ENCODE measurements at places on chromosomes 5 and 9.

DNA sequence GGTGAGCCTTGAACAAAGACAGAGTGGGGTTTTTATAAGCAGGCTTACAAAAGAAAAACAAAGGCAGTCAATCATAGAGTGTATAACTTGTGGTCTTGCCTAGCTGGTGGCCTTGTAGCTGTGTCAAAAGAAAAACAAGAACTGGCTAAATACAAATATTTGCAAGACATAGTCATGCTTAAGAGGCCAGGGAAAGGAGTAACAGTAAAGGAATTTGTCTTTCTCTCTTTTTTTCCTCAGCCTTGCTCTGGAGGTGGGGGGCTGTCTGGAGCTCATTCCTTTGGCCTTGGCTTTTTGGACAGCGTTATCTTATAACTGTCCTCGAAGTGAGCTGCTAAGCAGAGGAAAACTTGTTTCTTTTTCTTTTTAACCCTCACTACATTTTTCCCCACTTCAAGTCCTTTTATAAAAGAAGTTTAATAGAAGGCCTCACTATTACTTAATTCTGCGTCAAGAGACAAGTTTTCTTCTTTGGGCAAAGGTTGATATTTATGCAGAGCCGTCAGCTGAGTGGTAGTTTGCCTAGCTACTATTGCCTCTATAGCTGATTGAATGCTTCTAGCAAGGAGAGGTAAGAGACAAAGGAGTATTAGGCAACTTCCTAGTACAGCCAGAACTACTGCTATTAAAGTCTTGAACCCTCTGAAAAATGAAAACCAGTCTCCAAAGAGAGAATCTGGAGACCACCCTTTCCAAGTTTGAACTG, 14.3 kb downstream of the CEL start:
- no peak for DNase-seq

- DNase-seq, result no peak
Measured at GRCh38 chr9:82363198-82363597, 374.6 kb downstream of the SPATA31D1 start.

GRCh38 chr5:31131381-31131891, 62.0 kb upstream of the CDH6 start:
- no peak for DNase-seq

DNA sequence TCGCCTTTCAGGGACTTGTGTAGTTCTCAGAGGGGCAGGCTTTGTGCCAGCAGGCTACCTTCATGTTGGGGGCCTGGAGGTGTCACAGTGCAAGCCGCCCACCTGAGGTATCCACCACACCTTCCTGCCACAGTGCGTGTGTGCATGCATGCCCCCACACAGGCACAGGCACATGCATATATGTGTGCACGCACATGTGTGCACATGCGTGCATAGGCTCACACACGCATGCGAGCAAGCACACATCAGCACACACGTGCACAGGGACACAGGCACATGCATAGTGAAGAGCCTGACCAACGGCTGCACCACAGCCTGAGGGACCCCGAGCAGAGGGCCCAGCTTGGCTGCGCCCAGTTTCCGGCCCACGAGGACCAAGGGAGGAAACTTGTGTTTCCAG, 36.1 kb downstream of the IRX4 start:
- DNase-seq, result no peak

GRCh38 chr5:133147815-133148567, 96.2 kb downstream of the HSPA4 start:
- DNase-seq, result no peak

DNA sequence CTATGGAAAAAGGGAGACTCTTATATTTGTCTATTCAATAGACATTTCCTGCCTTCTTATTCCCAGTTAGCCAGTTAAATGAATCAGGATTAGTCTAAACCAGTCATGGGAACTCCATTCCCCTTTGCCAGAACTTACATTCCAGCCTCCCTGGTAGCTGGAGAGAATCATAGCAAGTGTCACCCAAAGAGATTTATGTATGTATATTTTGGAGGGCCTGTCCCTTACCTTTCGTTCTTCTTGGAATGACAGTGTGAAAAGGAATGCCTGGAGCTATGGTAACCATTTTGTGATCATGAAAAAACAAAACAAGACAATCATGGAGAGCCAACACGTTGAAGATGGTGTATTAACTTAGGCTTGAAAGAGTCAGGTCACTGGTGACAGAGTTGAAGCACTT, 627.7 kb downstream of the CCDC171 start:
- no peak for DNase-seq

DNA sequence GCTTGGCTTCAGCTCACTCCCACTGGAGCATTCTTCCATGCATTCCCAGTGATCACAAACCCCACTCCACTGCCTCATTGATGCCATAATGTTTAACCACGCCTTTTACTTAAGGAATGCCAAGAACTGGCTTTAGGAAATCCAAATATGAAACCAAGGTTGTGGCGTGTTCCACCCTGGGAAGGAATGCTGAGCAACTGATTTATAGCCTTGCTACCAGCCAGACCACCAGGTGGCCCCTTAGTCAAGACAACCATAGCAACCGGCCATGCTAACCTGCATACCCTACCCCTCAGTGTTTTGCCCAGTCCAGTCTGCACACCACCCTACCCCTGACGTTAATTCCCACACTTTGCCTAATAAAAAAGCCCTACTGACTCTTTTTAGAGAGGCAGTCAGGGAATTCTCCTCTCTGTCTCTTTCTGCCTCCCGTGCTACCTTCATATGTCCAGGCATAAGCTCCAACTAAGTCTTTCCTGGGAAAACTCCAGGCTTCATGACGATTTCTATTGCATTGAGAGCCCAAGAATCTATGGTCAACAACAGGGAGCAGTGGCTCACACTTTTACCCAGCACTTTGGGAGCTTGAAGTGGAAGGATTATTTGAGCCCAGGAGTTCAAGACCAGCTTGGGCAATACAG, 27.0 kb upstream of the PRRC2B start:
- no peak for DNase-seq

- no peak for DNase-seq
Measured at GRCh38 chr5:126443374-126443851, 20.2 kb downstream of the GRAMD2B start.

DNA sequence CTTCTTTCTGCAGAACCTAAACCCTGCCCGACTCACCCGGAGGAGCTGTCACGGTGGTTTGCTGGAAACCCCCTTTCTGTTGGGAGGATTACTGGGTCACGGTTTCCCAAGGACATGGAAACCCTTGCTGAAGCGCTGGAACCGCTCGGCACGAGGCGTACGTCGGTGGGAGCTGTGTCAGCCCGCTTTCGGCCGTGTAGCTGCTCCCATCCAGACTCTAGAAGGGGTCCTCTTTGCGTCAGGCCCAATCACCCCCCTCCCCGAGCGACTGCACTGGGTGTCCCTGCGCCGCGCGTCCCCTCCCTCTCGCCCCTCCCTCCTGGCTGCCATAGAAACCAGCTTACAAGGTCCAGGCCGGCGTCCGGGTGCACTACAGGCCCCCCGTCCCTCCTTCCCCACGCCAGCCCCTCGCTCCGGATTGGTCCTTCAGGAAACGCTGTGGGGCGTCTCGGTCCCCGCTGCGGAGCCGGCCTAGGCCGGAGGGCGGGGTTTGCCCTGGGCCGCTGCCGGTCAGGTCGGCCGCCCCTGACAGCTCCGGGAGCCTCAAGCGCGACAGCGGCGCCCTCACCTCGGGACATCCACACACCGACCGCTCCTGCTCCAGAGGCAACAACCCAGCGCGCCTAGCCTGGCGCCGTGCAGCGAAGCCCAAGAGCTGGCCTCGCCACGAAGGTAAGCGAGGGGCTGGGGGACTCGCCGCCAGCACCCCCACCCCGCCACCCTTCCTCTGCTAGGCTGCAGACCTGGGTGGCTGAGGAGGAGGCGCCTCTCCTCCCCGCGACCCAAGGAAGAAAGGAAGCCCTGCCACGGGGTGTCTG, at the start of gene NIM1K:
NIM1K (plus strand) TSS at position 486 of the 818 bp plus-strand sequence. CDS start 53,551 bp downstream, outside the sequence.
- peak; percentile 80 for DNase-seq

- DNase-seq, result no peak
Measured at GRCh38 chr9:82128011-82128696, 139.6 kb downstream of the SPATA31D1 start.

- DNase-seq, result no peak
Measured at GRCh38 chr9:91285729-91286353, 75.9 kb downstream of the AUH start.

DNA sequence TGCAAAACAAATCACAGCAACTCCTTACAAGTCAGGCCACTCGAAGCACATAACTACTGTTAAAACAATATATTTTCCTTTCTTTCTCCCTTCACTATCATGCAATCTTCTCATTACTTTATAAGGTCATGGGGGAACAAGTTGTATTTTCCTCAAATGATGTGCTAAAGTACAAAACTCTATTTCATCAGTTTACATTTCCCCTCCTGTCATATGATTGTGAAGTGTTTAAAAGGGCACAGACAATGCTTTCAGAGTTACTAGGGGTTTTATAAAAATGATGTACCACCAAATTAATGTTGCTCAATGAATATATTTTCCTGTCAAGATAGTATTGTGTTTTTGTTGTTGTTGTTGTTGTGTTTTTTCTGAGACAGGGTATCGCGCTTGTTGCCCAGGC, 34.1 kb downstream of the MAPKAP1 start:
- no peak for DNase-seq

DNA sequence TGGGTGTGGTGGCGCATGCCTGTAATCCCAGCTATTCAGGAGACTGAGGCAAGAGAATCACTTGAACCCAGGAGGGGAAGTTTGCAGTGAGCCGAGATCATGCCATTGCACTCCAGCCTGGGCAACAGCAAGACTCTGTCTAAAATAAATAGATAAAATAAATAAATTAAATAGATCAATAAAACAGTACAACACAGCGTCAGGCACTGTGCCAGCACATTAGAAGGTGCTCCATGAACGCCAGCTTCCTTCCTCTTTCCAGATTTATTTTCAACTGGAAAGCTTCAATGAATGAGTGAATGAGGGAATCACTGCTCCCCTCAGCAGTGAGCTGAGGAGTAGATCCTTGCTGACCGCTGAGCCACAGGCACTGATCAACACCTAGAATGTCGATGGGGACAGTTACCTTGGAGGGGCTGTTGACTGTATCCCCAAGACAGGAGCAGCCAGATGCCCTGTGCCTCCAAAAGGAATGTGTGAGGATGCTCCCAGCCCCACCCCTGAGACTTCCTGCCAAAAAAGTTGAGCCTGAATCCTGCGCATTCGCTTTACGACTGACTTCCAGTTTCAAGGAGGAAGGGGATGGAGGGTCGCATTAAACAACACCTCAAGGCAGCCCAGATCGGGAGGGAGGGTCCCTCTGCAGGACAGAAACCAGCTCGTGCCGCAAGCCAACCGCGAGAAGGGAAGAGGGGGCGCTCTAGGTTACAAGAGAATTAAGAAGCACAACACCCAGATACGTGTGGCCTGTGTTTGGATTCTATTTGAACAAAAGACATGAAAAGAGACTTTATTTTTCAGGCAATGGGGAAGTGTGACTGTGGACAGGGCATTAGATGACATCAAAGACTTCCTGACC, 54.0 kb upstream of the CNOT6 start:
- no peak for DNase-seq

- DNase-seq, result no peak
Measured at GRCh38 chr9:14245901-14246525, 67.9 kb downstream of the NFIB start.

DNA sequence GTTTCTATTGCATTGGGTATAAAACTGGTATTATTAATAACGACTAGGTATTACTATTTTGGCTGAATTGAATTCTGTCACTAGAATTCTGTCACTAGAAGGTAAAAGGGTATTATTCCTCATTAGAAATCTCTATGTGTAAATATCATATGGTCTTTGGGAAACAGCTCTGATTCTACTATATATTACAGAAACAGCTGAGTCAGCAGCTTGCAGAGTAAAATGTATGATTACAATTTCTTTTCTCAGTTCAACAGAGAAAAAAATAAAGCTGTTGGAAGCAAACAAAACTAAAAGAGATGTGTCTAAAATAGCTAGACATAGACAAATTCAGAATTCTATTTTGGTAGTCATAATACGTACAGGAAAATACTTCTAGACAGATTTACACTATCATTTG, 48.5 kb downstream of the HAPLN1 start:
- DNase-seq, result no peak

GRCh38 chr9:134559013-134559412, 82.6 kb upstream of the COL5A1 start:
- peak; percentile 26 for DNase-seq

GRCh38 chr9:130934702-130935647, 4.1 kb downstream of the FIBCD1 start:
- no peak for DNase-seq

- DNase-seq, result no peak
Measured at GRCh38 chr9:127825319-127826051, 22.8 kb downstream of the FPGS start.

DNA sequence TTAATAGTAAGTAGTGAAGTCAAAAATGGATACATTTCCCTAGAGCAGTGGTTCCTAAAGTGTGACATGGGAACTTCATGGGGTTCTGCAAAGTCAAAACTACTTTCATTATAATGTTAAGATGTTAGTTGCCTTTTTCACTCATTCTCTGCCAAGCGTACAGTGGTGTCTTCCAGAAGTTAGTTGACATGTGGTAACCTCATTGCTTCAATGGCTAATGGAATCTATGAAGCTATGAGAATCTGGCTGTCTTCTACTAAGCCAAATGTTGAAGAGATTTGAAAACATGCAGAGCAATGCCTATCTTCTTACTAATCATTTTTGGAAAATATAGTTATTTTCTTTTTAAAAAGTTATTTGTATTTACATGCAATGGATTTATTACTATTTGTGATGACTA, 111.8 kb downstream of the SLC12A2 start:
- DNase-seq, result no peak

- no peak for DNase-seq
Measured at GRCh38 chr5:143495821-143496275, 92.4 kb upstream of the NR3C1 start.

- no peak for DNase-seq
Measured at GRCh38 chr9:38629511-38629910, 9.1 kb upstream of the ANKRD18A start.

GRCh38 chr9:87888501-87888900, 5.8 kb downstream of the SPATA31E1 start:
- DNase-seq, result no peak

GRCh38 chr9:87337335-87338087, 160.2 kb upstream of the DAPK1 start:
- no peak for DNase-seq

DNA sequence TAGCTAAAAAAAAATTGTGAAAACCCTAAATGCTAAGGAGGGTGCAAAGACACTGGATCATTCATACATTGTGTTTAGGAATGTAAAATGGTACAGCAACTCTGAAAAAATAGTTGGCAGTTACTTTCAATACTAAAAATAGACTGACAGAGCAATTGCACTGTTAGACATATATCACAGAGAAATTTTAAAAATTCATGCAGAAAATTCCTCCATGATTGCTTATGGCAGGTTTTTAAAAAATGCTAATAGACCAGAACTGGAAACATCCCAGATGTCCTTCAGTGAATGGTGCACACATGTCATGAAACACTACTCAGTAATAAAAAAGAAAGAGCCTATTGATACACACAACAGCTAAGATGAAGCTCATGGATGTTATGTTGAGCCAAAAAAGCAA, 349.8 kb upstream of the DAB2 start:
- DNase-seq, result no peak

DNA sequence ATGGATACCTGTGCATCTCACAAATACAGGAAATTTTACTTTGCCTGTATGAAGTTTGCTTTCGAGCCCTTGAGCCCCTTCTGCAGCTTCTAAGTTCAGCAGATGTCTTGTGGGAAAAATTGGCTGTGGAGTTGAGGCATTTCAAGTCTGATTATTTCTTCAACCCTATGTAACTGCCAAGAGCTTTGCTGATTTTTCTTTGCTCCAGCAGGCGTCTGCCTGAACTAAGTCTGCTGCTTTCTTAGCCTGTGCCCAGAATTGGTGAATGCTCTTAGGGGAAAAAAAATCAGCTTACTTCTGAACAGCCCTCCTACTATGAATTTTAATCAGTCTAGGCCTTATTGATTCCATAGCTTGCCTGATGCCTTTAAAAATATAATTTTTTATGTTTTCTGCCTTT, 41.2 kb downstream of the RIC1 start:
- DNase-seq, result no peak
